ENCODE measurements at places on chromosomes 2 and 18. TPM values are rescaled to one million over a fixed set of nuclear protein-coding genes. Genes with fewer than 3 reads are reported as not detected.

Gene KCNG2
- total RNA-seq, result 4.7 TPM

Gene DLX1
- not detected for total RNA-seq

Gene DCC
- under 0.01 TPM for total RNA-seq

Gene TFCP2L1
- total RNA-seq, result 0.16 TPM

Gene BUB1
- 31.0 TPM for total RNA-seq

Gene GALR1
- not detected for total RNA-seq

Gene ACVR1C
- total RNA-seq, result 2.2 TPM

Gene FSIP2
- 0.24 TPM for total RNA-seq

Gene TTC32
- 7.4 TPM for total RNA-seq

Gene RUFY4
- total RNA-seq, result not detected

Gene ZNF396
- 0.78 TPM for total RNA-seq

Gene VAMP8
- 3.2 TPM for total RNA-seq

Gene POTEC
- not detected for total RNA-seq

Gene POU3F3
- 0.39 TPM for total RNA-seq

Gene DNAH6
- total RNA-seq, result under 0.01 TPM

Gene TMEM169
- 0.16 TPM for total RNA-seq

Gene REG1A
- not detected for total RNA-seq

Gene CYS1
- total RNA-seq, result 0.39 TPM

Gene LRRTM4
- total RNA-seq, result not detected

Gene PTH2R
- total RNA-seq, result not detected

Gene CCDC150
- 2.3 TPM for total RNA-seq

Gene MARCHF4
- 1.0 TPM for total RNA-seq

Gene DSC2
- total RNA-seq, result 1.7 TPM

Gene IL36B
- not detected for total RNA-seq

Gene CFAP65
- total RNA-seq, result not detected

Gene EMILIN1
- total RNA-seq, result 790 TPM

Gene LBX2
- total RNA-seq, result 0.64 TPM

Gene VIL1
- total RNA-seq, result not detected

Gene KCNF1
- total RNA-seq, result 0.26 TPM

Gene KYNU
- total RNA-seq, result 4.4 TPM

Gene SPC25
- total RNA-seq, result 3.5 TPM

Gene FRZB
- total RNA-seq, result 0.52 TPM

Gene TMEM182
- total RNA-seq, result 2.6 TPM

Gene THSD7B
- 0.13 TPM for total RNA-seq

Gene FSHR
- total RNA-seq, result not detected

Gene MTERF4
- 36.2 TPM for total RNA-seq

Gene ACMSD
- total RNA-seq, result not detected

Gene TIMM21
- total RNA-seq, result 23.6 TPM

Gene C2orf66
- not detected for total RNA-seq

Gene CCDC141
- total RNA-seq, result not detected

Gene MARCO
- not detected for total RNA-seq

Gene SERPINB12
- total RNA-seq, result not detected

Gene OTOS
- not detected for total RNA-seq

Gene CAPN13
- total RNA-seq, result not detected

Gene FLACC1
- total RNA-seq, result not detected

Gene AFG3L2
- total RNA-seq, result 31.5 TPM

Gene CTAGE1
- total RNA-seq, result not detected

Gene REEP1
- total RNA-seq, result 0.40 TPM

Gene GNLY
- total RNA-seq, result 0.24 TPM

Gene RAX
- not detected for total RNA-seq
